ENCODE measurements at places on chromosomes 12 and 14.
A peak's percentile ranks its signal among the peaks of the same experiment; 100 is the strongest.

GRCh38 chr12:38555620-38556591 lies 239.3 kb downstream of the ALG10B start:
- DNase-seq, result no peak

GRCh38 chr12:51217133-51217967 lies 512 bp downstream of the POU6F1 start:
- peak; percentile 58 for DNase-seq

- DNase-seq, result no peak
These were observed 1077.2 kb downstream of the VRK1 start for GRCh38 chr14:97874394-97874793.

DNA sequence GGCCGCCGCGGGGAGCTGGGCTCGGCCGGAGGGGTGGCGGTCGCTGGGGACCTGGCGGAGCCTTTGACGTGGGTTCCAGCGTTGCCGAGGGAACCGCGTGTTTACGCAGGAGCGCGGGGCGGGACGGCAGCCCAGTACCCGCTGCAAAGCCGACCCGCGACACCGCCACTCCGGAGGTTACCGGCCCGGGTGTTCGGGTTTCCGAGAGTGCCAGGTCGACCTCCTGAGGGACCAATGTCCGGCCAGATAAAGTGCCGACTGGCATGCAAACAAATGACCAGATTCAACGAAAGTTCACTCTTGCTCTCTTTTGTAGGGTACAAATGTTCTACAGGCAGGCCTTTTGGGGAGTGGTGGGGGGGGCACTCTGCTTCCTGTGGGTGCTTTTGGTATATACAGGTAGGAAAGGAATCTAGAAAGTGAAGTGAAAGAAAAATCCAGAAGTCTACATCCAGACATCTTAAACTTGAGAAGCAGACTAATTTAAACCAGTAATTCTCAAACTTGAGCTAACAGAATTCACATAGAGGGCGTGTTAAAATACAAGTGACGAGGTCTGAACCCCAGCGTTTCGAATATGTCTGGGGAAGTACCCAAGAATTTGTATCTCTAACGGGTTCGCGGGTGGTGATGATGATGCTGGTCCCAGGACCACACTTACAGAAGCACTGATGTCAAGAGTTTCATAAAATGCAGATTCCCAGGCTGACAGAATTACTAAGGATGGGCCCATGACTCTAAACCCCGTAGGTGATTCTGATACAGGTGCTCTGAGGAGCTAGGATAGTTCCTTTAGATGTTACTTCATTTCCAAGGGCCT lies at the start of gene GPR135:
GPR135 (minus strand) TSS at position 65 of the 820 bp plus-strand sequence. CDS start 154 bp downstream, outside the sequence.
- DNase-seq, result no peak

- DNase-seq, result no peak
These were observed 38.8 kb downstream of the MDM1 start for GRCh38 chr12:68293347-68293746.

GRCh38 chr12:97048421-97049035 lies 141.5 kb downstream of the NEDD1 start:
- DNase-seq, result no peak

GRCh38 chr14:97074856-97075255 lies 277.7 kb downstream of the VRK1 start:
- no peak for DNase-seq

DNA sequence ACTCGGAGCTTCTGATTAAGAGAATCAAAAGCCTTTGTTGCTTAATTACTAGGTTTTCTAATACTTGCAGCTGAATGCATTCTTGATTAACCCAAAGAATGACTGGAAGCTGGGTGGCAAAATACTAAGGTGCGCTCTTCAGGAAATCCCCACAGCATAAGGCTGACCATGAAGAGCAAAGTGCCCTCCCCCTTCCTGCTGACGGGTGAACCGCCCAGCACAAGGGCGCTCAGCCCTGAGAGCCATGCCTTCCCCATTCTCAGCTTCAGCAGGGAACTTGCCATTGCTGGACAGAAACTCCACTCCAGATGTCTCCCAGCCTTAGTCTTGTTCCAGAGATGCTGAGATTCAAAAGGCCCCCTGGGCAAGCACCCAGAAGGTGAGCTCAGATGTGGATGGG lies 27.2 kb upstream of the FBRSL1 start:
- no peak for DNase-seq

- DNase-seq, result no peak
These were observed 97.5 kb downstream of the LRRC74A start for GRCh38 chr14:76923431-76924370.

GRCh38 chr12:93230326-93230720 lies 147.4 kb upstream of the NUDT4 start:
- no peak for DNase-seq

GRCh38 chr14:85165094-85165493 lies 364.9 kb upstream of the FLRT2 start:
- DNase-seq, result no peak

- no peak for DNase-seq
These were observed 9.5 kb downstream of the HSP90AA1 start for GRCh38 chr14:102077382-102077709.

DNA sequence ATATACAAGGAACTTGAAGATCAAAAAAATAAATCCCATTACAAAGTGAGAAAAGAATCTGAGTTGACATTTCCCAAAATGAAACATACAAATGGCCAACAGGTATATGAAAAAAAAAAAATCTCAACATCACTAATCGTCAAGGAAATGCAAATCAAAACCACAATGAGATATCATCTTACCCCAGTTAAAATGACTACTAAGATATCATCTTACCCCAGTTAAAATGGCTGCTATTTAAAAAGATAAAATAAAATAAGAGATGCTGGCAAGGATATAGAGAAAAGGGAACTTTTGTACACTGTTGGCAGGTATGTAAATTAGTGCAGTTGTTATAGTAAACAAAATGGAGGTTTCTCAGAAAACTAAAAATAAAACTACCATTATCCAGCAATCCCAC lies 44.4 kb downstream of the PLEKHG7 start:
- DNase-seq, result no peak

- DNase-seq, result peak; percentile 66
These were observed 17.2 kb downstream of the NAV3 start for GRCh38 chr12:77847680-77848431.

GRCh38 chr14:26820138-26820537 lies 222.3 kb upstream of the NOVA1 start:
- DNase-seq, result no peak

GRCh38 chr14:79418649-79419415 lies 792.5 kb downstream of the DIO2 start:
- no peak for DNase-seq

GRCh38 chr12:120835304-120835612 lies 68.9 kb downstream of the SPPL3 start:
- DNase-seq, result no peak

GRCh38 chr12:104751594-104751993 lies 206.5 kb downstream of the SLC41A2 start:
- DNase-seq, result no peak

- no peak for DNase-seq
These were observed 484 bp downstream of the PPP1CC start for GRCh38 chr12:110742096-110742717.

- DNase-seq, result no peak
These were observed 31.2 kb downstream of the FBXO21 start for GRCh38 chr12:117158911-117159553.

DNA sequence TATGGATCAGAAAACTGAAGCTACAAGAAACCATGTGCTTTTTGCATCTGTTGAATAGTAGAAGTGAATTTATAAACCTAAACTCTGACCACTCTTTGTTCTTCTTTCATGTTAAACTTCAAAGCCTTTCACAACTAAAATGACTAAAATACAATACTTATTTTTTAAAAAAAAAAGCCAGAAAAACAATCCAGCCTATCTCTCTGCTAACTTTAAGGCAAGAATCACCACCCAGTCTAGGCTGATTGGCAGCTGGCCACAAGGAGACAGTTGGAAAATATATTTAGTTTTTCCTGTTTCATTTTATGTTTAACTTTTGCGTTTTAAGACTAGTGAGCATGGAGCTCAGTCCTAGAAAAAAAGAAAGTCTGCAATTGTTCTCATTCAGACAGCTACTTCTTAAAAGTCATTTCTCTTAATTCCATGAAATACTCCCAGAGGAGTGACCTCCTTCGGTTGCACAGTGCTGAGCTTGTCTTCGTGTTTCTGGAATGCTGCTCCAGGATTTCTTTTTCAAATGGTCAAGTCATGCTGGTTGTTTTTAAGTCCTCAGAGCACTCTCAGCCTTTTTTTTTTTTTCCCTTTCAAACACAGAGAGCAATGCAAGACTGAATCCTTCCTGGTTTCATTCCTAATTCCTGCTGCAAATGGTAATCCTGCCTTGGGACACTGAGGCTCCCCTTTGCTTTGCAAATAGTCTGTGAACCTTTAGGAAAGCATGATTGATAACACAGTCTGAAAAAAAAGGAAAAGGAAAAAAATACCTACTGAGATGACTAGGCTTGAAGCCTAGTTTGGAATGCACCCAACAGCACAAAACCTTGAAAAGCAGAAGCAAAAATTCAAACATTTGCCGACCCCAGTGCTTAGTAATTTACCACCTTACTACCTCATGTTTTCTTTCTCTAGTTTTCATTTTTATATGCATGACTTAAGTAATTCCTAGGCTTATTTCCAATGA lies 233.3 kb upstream of the DAAM1 start:
- peak; percentile 31 for DNase-seq

DNA sequence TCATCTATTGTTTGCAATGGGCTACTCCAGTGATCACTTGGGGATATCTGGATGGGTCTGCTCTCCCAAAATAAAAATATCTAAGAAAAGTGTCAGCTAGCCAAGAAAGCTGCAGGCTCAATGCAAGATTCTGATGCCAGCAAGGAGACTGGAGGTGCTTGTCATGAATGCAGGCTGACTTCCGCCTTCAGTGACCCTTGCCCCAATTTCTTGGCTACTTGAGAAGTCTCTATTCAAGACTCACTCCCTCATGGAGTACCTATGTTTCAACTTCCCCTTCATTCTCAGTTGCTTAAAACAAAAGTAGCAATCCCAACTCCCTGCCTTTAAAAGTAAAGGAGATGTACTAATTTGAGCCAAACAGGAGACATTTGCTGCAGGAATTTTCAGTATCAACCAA lies 123.9 kb downstream of the GPR65 start:
- peak; percentile 34 for DNase-seq

DNA sequence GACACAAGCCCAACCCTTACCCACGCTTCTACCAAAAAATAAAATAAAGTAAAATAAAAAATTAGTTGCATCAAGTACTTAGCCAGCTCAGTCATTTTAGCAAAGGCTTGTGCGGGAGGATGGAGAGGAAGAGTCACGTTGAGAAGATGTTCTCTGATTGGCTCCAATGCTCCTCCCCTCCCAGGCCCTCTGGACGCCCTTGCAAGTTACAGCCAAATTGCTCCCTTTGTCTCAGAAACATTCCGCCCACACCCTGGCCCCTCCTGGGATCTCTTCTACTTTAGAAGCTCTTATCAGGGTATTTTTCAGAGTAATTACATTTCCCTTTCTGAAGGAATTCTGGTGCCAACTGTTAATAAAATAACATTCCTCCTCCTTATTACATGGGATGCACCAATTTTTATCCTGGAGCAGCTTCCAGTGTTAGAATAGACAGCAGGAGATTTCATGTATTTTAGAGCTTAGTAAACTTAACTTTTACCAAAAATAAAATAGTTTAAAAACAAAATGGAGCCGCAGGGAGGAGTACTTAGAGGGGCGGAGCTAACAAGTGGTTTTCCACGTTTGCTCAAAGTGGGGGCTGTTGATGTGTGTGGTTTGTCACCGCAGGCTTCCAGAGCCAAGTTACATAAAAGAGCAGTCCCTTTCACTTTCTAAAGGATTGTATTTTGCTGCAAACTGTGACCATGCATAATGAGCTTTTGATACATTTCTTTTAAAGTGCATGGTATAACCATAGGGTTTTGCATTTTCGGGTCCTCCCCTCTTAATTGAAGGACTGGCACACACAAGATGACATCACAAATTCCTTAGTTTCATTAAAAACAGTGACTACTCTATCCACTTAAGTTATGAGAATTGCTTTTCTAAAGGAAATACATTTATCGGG lies 71.7 kb upstream of the RAP1B start:
- DNase-seq, result peak; percentile 11

- no peak for DNase-seq
These were observed 118.3 kb downstream of the DAAM1 start for GRCh38 chr14:59306775-59307174.

GRCh38 chr14:104827177-104828055 lies 26.5 kb downstream of the ZBTB42 start:
- DNase-seq, result no peak

DNA sequence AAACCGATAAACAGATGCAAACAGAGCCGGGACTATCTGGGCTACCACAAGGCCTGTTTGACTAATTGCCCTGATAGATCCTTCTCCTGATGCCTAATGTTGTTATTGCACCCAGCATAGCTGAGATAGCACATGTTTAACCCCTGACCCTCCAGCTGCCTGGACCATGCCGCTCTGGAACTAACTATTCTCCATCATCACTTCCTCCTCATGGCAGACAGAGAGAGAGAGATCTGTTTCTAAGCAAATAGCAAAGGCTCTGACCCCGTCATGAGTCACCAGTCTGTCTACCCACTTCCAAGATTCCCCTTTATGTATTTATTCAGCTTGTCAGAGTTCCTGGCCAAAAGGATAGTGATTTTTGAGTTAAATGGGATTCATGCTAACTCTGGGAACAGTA lies 58.2 kb upstream of the FLRT2 start:
- DNase-seq, result no peak

GRCh38 chr14:52833891-52834290 lies 42.5 kb upstream of the GNPNAT1 start:
- no peak for DNase-seq

DNA sequence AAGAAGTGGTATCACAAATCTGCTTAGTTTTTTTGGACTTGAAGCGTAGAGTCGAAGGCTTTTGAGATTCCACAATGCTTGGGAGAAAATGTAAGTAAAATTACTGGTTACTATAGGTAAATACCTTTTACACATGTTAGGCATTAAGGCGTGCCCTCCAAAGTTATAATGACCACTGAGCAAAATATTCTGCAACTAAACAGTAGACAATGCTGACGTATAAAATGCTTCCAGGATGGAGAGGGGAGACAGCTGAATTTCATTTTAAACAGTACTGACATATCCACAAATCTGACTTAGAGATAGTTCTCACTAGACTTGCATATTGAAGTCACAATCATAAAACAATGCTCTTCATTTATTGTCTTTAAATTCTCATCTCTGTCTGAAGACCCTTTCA lies 144.5 kb upstream of the DCN start:
- no peak for DNase-seq

DNA sequence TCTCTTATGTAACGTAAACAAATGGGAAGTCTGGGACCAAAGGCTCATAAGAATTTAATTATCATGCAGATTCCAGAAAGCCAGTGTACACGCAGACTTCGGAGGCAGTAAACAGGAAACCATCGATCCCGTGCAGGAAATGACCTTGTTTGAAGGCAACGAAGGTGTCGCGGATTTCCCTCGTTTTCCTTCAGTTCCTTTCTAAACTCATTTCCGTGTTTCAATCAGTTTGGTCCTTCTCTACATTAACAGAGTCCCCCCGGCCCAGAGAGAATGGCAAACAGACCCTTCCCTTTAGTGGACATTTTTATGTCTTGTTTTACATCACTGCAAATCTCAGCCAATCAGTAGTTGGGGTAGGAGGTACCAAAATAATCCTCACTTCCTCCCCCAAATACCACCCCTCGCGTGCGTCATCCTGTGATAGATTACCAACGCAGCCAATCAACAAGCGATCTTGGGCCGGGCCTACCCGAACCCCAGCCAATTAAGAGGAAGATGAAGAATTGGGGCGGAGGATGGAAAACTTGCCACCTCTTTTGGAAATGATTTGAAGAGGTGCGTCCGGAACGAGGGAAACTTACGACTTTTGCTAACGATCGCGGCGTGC lies 6.1 kb upstream of the FOXJ2 start:
- DNase-seq, result peak; percentile 100

GRCh38 chr12:89349814-89350213 lies 2.5 kb downstream of the DUSP6 start:
- peak; percentile 73 for DNase-seq

Measured in pons (tissue), 1 donor.